Stimulated activated CD8-positive, alpha-beta memory T cell treated with anti-CD3 and anti-CD28 coated beads, Interleukin-2, amount 100 ng/mL, for 48 hours (primary cell): ENCODE measurements at places on chromosomes 12 and 14.

DNA sequence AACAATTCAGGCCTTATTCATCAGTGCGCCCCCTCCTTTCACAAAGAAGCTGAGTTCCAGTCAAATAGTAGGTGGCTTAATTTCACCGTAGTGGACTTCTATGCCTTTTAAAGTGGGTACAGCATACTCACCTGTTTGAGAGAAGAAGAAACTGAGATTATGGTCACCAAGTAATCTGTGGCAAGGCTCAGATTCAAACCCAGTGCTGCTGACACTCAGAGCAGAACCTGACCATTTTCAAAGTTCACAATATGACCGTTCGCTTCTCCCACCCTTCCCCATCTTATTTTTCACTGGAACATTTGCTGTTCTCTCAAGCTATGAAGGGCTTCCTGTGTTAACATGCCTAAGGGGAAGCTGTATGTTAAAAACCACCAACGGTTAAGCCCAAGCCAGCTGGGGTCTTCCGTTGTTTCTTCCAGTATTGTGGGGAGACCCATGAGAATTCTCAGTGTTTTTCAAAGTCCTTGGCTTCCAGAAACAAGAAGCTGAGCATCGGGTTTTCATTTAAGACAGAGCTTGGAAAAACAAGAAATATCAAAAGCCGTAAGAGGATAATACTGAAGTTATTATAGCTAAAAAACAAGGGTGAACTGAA, 6.1 kb upstream of the PSMA6 start:
- no peak for DNase-seq

- DNase-seq: no peak
Observed at GRCh38 chr14:90274808-90275457, 18.6 kb downstream of the PSMC1 start.

GRCh38 chr12:108237272-108237671, 101.8 kb downstream of the CMKLR1 start:
- DNase-seq: no peak

DNA sequence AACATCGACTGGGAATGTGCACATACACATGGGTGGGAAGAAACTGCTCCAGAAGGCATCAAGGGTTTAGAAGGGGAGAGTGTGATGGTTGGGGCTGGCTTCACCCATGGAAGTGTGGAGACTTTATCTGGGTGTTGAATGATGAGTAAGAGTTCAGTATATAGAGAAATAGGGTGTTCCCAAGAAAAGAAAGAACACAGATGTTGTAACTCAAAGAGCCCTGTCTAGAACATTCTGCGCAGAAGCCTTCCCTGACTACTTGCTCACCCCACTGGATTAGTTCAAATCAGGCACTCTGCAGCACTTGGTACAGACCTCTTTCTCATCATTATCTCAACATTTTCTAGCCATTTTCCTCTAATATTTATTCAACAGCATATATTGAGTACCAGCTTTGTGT, 491.7 kb downstream of the SNAPC1 start:
- DNase-seq: no peak

DNA sequence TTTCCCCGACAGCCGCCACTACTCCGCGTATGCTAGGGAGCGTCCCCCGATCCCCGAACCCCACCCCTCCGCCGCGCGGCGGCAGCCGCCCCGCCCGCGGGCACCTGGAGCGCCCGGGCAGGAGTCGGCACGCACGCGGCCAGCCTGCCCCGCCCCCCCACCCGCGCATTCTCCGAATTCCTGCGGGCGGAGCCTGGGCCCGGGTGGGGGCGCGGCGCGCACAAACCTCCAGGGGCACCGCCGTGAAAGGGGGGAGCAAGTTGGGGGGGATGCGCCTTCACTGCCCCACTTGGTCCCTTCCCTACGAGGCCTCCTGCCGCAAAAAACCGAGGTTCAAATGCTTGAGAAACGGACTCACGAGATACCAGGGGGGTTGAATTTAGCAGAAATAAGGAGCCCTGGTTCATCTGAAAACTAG, 1.7 kb downstream of the AJUBA start:
- no peak for DNase-seq

DNA sequence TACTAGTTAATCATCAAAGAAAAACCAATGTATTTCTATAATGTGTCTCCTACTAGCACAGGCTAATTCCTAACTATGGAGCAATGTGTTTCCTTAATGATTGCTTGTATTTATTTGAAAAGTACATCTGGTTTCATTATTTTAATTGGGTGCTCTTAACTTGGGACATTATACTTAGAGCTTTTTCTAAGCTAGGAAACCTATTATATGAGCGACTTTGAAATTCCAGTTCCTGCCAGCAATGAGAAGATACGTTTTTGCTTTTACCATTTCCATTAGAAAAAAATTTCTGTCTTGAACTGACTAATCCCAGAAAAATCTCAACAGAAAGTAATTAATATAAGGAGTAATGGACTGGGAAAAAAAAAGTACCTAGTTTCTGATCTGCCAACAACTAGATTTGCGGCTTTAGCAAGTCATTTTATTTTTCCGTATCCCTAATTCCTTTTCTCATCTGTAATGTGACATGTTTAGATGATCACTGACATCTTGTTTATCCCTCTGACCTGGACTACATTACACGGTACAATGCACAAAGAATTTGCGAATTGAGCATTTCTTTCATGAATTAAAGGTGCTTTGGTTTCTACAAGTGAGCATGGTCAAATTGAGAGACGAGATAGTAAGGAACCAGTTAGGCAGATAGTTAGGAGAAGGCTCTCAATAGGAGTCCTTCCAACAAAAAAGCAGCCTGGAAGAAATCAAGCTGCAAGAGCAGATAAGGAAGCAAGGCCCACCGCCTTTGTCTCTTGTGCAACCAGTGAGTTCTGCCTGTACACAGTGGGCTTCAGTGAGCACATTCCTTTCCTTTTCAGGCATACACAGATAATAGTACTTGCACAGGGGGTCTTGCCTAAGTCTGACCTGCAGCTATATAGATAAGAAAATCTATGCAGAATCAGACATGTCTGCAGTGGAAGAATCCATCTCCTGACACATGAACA, 1765.0 kb upstream of the FLRT2 start:
- no peak for DNase-seq
